ENCODE measurements at places on chromosomes 16 and 17.

- DNase-seq: no peak
Observed at GRCh38 chr17:70190959-70191805, 21.9 kb downstream of the KCNJ2 start.

GRCh38 chr17:82892899-82893565 is 53.2 kb upstream of the ZNF750 start:
- DNase-seq: no peak

DNA sequence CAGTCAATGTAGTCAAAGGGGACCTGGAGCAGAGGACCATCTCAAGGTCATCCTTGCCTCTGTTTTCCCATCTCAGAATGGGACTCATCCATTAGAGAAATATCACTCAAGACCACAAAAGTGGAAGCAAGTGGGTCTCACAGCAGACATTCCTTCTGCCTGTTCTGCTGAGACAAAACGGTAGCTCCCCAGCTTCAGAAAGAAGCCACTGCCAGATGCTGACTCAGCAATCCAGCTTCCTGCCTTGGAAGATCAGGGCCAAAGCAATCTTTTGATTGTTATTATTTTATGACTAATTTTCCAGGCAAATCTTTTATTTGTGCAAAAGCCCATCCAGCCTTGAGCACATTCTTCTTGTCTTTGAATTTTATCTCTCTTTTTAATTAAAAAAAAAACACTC is 86.8 kb downstream of the CCT6B start:
- DNase-seq: no peak

DNA sequence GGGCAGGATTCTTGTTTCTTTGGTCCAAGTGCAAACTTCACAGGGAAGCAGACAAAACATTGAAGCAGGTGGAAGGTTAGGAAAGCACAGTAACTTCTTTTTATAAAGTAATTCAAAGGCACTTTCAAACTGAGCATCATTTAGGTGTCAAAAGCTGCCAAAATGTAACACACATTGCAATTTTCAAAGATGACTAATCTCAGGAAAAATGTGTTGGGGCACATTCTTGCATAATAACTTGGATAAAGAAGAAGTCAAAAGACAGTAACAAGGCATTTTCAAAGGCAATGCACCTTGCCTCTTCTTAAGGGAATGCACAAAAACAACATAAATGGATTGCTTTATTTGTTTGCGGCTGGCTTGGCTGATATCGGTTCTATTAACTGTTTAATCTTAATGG is 3.6 kb downstream of the KCNJ2 start:
- no peak for DNase-seq

DNA sequence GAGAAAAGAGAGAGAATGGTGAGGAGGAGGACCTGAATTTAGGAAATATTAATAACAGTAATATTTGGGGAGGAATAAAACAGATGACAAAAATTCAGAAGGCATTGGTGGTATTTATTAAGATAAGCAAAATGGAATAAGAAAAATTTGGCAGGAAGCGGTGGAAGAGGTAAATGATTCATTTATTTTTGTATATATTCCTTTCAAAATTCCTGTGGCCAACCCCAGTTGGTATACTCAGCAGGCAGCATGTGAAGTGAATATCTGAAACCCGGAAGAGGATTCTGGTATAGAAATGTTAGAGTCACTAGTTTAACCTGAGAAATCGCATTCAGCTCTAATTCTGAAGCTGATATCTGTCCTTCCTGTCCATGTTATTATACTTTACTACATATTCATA is 792.0 kb downstream of the KCNJ2 start:
- DNase-seq: no peak

DNA sequence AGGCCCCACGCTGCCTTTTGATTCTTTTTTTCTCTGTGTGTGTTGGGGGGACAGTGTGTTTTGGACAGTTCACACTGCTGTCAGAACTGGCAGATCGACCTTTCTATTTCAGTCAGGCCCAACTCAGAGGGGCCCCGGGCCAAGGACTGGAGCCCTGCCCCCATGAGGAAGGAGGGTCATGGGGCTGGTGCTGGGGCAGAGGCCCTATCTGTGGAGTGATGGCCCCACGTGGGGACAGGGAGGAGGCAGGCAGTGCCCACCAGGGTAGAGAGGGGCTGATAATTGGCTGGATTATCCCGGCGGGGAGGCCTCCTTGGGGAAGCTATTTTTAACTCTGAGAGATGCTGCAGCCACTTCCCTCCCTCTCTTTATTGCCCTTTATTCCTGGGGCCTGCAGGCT is 5.7 kb upstream of the KCNJ12 start:
- no peak for DNase-seq

DNA sequence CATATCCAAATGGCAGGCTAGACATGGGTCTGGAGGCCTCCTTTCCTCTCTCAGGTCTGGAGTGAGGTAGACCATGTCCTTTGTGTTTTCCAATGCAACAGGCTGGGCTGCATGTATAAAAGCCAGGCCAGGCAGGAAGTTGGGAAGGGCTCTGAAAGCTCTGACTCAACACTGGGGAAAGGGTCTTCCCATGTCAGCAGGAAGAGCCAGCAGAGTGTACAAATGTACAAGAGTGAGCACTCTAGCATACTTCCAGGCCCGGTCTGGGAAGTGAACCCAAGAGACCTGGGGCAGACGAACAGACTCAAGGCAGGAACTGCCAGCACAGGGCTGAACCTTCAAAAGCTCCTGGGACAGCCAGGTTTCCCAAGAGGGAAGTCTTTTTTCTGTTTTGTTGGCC is 7.0 kb downstream of the ATPAF2 start:
- no peak for DNase-seq

DNA sequence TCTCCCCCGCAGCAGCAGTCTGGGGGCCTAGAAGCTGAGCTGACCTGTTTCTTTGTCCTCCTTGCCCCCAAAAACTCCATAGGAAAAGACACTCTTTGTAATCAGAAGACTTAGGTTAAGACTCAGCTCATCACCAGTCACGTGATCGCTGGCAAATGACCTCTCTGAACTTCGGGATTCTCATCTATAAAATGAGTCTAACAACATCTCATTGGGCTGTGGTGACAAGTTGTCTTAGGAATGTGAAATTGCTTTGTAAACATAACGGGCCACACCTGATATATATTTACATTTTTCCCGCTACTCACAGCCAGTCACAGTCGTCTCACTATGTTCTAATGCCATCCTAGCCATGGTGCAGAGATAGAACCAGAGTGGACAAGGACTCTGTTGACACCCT is 86.0 kb upstream of the LHX1 start:
- DNase-seq: no peak

DNA sequence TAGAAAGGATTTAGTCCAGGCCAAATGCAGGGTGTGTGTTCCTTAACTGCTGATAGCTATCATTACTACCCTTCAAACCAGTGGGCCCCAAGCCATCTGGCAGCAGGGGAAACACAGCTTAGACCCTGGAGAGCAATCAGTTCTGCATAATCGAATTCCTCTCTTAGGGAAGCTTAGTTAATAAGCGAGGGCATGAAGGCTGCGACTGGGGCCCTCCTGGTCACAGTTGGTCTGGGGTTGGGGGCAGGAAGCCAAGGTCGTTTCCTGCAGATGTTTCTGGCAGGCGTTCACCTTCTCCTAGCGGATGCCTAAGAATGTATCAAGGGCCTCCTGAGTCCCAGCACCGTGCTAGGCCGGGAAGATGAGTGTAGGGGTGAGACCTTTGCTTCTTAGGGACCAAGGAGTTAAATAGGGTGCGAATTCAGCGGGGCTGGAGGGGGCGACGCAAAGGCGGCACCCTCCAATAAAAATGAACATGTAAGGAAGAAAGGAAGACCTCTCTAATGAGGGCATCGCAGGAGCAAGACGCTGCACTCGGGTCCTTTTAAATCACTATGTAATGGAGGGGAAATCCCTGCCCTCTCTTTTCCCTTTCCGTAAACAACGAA is 16.5 kb upstream of the EEF2K start:
- no peak for DNase-seq

GRCh38 chr16:75943705-75944514 is 217.6 kb upstream of the CPHXL start:
- no peak for DNase-seq

GRCh38 chr17:82956726-82957468 is 117.1 kb upstream of the ZNF750 start:
- no peak for DNase-seq

DNA sequence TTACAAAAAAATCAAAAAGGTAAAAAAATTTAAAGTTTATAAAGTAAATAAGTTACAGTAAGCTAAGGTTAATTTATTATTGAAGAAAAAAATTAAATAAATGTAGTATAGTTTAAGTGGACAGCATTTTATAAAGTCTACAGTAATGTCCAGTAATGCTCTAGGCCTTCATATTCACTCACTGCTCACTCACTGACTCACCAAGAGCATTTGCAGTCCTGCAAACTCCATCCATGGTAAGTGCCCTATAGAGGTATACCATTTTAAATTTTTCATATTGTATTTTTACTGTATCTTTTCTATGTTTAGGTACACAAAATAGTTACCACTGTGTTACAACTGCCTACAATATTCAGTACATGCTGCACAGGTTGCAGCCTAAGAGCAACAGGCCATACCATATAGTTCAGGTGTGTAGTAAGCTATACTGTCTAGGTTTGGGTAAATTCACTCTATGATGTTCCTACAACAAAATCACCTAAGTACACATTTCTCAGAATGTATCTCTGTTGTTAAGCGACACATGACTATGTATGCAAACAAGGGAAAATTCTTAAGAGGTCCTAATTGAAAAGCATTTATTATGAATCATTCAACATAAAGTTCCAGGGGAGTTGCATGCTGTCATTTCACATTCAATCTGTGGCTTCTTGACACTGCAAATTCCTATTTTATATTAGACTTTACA is 92.3 kb downstream of the SPAG9 start:
- DNase-seq: no peak

GRCh38 chr17:37048811-37049210 is 100.1 kb downstream of the AATF start:
- DNase-seq: no peak

- no peak for DNase-seq
Observed at GRCh38 chr17:67054011-67054591, 9.7 kb downstream of the CACNG1 start.

- DNase-seq: no peak
Observed at GRCh38 chr16:68066763-68067162, 18.4 kb upstream of the NFATC3 start.
